AG04450 (cell line): ENCODE measurements at places on chromosomes 5 and 9.
A peak's percentile ranks its signal among the peaks of the same experiment; 100 is the strongest.

GRCh38 chr5:59380350-59380951, 513.1 kb downstream of the PDE4D start:
- peak; percentile 21 for DNase-seq

- no peak for DNase-seq
Observed at GRCh38 chr5:142110046-142110531, 1.5 kb downstream of the NDFIP1 start.

DNA sequence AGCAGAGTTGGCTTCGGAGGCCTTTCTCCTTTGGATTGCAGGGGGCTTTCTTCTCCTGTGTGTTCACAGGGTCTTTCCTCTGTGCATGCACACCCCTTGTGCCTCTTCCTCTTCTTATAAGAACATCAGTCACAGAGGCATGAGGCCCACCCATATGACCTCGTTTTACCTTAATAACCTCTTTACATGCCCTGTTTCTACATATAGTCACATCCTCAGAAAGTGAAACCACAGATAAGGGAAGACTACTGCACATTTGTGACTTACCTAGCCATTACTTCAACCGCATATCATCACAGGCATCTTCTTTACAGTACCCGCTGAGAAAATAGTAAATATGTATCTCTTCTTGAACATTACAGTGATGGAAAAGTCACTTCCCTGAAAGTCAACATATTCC, 204.9 kb upstream of the TARS1 start:
- DNase-seq, result no peak

- DNase-seq, result peak; percentile 51
Observed at GRCh38 chr9:17005056-17005823, 129.6 kb upstream of the CNTLN start.
